Occipital lobe (tissue), 3 donors: ENCODE measurements at places on chromosomes 6 and 20. TPM values are rescaled to one million over a fixed set of nuclear protein-coding genes. Genes with fewer than 3 reads are reported as not detected.

- DNase-seq: no peak
Measured at GRCh38 chr20:40705413-40705812, 16.4 kb upstream of the MAFB start.

APCDD1L gene
- total RNA-seq: not detected

DNA sequence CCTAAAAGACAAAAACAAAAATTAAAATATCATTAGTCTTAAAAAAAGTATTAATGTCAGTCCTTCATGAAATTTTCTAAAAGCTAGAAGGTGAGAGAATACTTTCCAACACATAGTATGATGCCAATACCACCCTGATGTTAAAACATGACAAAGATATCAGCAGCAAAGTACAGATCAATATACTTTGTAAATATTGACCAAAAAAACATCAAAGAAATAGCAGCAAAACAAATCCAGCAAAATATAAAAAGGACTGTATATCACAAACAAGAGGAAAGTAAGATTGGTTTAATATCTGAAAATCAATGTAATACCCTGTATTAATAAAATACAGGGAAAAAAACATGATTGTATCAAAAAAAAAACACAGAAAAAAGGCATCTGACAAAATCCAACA lies 51.4 kb downstream of the TASP1 start:
- DNase-seq: no peak

DNA sequence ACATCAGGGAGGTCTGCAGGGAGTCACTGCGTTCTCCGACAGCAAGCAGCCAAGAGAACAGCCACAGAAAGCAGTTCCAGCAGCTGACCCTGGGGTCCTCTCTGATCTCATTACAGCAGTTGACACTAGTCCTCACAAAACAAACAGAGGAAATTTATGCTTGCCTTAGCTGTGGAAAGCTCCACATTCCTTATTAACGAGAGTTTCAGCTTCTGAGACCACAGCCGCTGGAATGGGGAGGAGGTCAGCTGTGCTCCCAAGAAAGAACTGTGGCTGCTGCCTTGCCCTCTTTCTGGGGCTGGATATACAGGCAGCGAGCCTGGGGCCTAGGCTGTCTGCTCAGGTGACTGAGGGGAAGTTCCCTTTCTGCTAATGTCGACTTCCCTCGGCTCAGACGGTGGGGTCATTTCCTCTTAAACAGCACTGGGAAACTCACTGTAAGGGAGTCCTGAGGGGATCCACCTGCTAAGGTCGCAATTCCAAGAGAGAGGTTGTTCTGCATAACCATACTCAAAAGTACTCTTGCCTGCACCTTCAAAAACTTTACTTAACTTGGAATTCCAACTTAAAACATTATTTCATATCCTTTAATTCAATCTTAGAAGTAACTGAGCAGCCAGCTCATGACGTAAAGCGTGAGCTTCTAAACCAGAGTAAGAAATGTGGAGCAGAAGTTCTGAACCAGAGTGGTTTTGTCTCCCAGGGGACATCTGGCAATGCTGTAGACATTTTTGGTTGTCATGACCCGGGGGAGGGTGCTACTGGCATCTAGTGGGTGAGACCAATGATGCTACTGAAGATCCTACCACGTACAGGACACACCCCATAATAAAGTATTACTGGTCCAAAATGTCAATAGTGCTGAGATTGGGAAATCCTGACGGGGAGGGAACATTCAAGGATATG lies 80.3 kb downstream of the BACH2 start:
- no peak for DNase-seq

GRCh38 chr20:39378776-39379175 lies 416.6 kb downstream of the DHX35 start:
- DNase-seq: no peak

- no peak for DNase-seq
Measured at GRCh38 chr6:155100087-155100486, 105.0 kb downstream of the TIAM2 start.
